Activated T-helper 9 cell treated with anti-CD3 and anti-CD28 coated beads, Interleukin-2, amount 50 U/mL, for 16 hours (primary cell): ENCODE measurements at places on chromosomes 7 and 10.

- DNase-seq, result no peak
Measured at GRCh38 chr7:25151773-25152172, 26.7 kb upstream of the CYCS start.

GRCh38 chr10:100827819-100828737 lies 82.7 kb downstream of the PAX2 start:
- no peak for DNase-seq

GRCh38 chr7:2072042-2072441 lies 160.7 kb downstream of the MAD1L1 start:
- DNase-seq, result no peak

DNA sequence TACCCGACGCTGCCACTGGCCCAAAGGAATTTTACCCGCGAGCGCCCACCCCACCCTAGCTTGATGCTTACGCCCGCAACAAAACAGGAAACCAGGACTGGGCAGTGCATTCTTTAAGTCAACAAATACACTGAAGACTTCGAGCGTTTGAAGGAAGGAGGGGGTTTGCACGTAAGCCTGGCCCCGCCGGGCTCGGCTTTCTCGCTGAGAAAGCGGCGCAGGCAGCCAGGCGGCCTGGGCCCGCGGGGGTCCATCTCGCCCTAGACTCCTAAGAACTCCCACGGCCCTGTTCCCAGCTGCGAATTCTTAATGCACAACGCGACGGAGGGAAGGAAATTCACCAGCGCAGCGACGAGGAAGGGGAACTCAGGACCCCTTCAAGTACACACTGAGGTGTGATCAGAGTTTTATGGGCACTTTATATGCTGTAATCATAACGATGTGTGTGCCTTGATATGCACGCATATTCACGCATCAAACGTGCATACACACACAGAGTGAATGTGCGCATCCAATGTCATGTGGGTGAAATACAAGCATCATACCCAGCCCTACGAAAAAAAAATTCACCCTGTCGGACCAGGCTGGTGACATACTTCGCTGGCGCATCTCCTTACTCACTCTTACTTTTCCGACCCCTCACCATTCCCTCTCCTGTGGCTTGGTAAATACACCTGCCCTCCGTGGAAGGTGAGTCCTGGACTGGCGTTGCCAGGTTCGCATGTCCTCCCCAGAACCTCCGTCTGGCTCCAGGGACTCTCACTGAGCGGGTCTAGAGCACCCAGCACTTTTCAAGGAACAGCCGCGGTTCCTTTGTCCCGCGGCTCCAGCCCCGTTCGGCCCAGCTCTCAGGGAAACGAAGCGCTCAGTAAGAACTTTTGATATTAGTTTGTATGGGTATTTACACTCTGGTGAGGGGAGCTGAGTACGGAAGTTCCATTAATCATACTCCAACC lies 5.7 kb upstream of the HOXA13 start:
- no peak for DNase-seq

DNA sequence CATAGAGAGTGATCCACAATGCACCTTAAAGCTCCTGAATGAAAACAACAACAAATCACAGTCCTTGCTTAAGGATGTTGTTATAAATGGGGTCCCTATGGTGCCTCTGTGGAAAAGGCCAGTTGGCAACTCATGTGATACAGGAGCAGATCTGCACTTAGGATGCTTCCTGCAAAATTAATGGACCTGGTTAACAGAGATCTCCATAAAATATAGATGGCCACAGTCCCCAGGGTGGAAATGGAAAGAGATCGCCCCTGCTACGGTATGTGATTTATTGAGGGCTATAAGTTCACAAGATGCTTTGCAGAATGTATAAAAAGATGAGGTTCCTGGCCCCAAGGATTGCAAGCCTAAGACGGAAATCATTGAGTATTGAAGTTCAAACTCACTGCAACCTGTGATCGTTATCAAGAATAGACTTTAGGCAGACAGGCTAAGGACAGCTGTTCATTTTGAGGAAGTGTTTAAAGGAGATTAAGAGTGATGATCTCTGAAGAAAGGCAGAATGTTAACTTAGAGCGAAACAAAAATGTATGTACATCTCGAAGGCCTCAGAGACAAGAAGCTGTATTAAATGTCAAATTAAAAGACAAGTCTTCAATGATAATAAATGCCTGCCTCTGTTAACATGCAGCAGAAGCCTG lies 174.1 kb upstream of the PLPP4 start:
- no peak for DNase-seq

DNA sequence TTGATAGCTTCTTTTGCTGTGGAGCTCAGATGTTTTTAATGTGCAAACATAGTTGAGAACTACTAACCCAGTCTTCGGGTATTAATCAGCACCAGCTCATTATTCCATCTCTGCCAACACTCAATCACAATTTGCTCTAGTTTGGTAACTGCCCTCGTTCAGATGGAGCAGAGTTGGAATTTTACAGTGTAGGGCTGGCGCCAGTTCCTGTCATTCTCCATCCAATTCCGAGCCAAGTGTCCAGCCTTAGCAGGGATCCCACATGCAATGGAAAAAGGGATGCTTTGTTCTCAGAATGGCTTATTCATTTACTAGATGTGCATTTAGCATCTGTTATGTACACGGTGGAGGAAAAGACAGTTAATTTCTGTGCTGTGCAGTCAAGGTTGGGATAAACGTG lies 504.5 kb upstream of the GALNT17 start:
- DNase-seq, result no peak

DNA sequence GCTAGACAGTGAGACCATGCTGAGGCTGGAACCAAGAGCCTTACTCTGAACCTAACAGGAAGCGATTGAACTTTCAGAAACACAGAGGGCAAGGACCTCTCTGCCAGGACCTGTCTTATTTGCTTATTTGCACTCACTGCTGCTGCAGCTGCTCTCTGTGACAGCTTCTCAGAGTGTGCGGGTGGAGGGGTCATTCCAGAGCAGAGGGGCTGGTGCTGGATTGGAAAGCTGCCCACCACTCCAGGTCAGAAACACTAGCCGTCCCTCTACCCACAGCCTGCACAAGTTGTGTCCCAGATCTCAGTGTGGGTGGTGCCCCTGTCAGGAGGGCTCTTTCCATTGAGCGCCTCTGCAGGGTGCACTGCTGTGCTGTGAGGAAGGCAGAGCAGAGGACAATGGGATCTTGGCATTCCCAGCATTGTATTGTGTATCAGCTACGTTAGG lies 126.2 kb downstream of the CCNY start:
- no peak for DNase-seq

- DNase-seq, result no peak
Measured at GRCh38 chr10:23412223-23412622, 26.7 kb upstream of the OTUD1 start.

DNA sequence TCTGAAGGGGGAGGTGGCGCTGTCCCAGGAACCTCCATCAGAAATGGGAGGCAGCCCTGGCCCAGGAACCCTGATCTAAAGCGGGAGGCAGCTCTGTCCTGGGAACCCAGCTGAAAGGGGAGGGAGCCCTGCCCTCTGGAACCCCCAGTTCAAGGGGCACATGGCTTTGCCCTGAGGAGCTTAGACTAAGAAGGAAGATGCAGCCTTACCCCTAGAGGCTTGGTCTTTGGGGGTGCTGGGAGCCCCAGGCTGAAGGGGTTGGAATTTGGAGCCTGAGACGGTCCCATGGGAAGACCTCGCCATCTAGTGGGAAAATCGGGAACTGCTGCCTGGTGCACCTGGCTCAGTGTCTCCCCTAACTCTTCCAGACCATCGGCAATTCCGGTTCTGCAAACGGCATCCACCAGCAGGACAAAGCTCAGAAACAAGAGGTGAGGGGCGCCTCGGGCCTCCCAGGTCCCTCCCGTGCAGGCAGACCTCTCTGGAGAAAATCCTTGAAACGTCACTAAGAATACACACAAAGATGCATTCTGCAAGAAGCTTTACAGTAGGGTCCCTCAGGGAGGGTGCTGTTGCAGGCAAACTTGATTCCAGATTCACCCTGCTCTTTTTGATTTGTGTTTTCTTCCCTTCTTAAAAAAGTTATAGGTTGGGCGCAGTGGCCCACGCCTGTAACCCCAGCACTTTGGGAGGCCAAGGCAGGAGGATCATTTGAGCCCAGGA lies 52.4 kb upstream of the GTF2IRD1 start:
- DNase-seq, result peak; percentile 55
